ENCODE measurements at places on chromosomes 16 and 17. TPM values are rescaled to one million over a fixed set of nuclear protein-coding genes. Genes with fewer than 3 reads are reported as not detected.

The NT5C3B gene
- polyA plus RNA-seq: 44.0 TPM

The GCGR gene
- polyA plus RNA-seq: not detected

The TIGD7 gene
- 11.6 TPM for polyA plus RNA-seq

The CPNE2 gene
- polyA plus RNA-seq: 24.5 TPM

DNA sequence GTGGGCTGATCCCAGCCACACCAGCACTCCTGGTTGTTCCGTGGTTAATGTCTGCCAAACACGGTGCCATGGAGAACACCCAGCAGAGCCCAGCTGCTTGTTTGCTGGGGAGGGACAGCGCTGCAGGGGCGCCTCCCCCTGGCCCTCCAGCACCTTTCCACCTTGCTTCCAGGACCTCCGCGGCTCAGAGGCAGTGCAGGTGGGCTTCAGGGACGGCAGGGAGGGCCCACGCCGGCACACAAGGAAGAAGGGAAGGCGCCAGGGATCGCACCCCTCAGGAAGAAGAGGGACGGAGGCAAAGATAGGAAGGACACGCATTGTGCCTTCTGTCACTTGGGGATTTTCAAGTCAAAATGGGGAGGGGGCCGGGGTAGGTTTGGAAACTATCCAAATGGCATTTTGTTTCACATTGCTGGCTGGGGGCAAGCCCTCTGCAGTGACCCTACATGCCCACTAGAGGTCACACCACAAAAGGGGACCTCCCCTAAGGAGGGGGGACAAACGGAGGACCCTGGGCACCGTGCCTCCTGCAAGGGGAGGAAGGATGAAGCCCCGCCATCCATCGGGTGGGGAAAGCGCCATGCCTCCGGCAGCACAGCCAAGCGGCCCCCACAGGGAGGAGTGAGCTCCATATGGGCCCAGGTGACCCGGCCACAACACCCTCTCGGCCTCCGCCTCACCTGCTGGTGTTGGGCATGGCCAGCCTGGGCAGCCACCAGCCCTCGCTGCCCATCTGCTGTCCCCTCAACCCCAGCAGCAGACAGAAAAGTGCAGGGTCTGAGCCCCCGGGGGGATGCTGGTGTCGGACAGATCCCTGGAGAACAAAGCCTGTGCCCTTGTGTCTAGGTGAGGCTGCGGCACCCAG is 7.5 kb upstream of the C16orf95 start:
- no peak for DNase-seq

GRCh38 chr17:38800237-38800760 is 943 bp upstream of the PIP4K2B start:
- no peak for DNase-seq

- DNase-seq: no peak
Observed at GRCh38 chr16:68324780-68325357, 14.1 kb downstream of the PRMT7 start.

GRCh38 chr16:24088767-24089166 is 167.4 kb upstream of the CACNG3 start:
- DNase-seq: no peak

DNA sequence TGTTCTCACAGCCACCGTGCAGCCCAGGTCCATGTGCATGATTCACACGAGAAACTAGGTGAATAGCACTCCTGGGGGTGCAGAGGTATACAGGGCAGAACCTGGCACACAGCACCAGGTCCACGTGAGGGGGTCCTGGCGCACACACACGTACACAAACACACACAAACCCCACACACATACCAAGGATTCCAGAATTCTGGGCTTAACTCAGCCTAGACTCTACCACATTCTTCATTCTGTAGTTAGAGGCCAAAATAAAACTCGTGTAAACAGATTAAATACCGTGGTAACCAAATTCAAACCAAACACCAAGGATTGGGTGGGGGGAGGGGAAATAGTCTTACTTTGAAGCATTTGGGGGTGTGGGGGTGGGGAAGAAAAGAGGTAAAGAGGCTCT is 58.5 kb downstream of the XYLT1 start:
- DNase-seq: peak; percentile 61

GRCh38 chr16:89574681-89575246 is 794 bp upstream of the CPNE7 start:
- peak; percentile 58 for DNase-seq

- no peak for DNase-seq
Observed at GRCh38 chr16:74575807-74576643, 30.9 kb downstream of the GLG1 start.

DNA sequence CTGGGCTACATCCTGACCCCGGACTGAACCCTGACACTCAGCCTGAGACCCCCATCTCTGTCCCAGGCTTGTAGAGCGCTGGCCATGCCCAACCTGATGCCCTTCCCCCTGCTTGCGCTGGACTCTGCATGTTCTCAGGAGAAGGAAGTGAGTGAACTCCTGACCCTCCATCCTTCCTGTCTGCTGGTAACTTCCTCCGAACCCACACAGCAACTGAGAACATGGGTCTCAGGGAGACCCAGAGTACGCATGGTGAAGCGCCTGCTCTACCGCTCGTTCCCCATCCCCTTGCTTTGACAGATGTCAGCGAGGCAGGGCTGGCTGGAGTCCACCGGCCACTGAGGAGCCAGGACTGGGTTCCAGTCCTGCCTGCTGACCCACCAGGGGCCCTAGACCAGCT is 6.1 kb downstream of the CAMKK1 start:
- DNase-seq: no peak

GRCh38 chr17:3594051-3594800 is 15.0 kb downstream of the TRPV1 start:
- peak; percentile 60 for DNase-seq

DNA sequence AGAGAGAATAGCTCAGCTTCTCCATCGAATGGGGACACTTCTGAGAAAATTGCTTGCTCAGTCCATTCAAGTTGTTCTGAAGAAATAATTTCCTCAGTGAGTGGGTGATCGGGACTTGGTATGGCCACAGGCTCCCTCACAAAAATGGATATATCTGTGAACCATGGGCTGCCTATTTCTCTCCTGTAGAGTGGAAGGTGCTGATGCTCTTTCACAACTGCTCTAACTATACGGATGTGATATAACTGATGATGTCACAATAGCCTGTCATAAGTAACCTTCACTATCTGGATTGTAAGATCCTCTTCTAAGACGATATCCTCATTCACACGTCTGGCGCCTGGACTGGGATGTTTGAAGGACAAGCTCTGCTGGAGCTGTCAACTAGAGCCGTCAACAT is 4.7 kb upstream of the CCL18 start:
- no peak for DNase-seq

DNA sequence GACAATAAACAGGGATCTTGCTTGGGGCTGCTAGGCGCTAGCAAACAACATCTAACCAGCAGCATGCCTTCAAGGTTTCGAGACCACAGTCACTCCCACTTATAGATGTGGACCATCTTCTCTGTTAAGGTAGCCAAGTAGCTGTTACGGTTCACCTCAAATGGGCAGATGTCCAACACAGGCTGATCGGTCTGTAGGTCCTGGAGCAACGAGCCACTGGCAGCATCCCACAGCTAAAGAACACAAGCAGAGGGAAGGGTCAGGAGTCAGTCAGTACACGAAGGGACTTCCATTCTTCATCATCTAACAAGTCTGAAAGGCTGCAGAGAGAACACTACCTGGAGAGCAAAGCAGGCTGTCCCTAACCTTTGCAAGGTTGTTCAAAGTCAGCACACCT is 16.9 kb upstream of the GLG1 start:
- DNase-seq: no peak

- DNase-seq: no peak
Observed at GRCh38 chr17:8881606-8882005, 14.1 kb upstream of the PIK3R6 start.

DNA sequence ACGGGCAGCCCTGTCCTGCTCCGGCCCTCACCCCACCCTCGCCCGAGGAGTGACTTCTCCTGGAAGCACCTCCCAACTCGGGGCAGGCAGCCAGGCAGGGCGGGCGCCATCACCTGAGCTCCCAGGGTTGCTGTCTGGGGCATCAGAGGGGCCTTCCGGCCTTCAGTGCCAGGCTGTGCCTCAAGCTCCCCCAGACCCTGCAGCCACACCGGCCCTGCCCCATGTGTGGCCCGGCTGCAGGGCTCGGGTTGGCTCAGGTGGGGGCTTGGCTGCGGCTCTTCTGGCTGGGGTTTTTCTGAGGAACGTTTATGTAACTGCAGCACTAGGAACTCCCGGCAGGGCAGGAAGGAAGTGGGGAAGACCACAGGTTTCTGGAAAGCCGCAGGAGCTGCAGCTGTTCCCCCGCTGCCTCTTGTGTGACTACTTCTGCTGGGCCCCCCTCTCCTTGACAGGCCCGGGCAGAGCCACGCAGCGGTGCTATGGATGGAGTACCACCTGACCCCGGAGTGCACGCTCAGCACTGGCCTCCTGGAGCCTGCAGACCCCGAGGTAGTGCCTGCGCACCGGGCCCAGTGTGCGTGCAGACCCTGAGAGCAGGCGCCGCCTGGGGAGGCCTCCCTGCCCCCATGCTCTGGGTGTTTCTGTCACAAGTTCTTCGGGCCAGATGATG is 45.6 kb downstream of the PRMT7 start:
- DNase-seq: no peak

DNA sequence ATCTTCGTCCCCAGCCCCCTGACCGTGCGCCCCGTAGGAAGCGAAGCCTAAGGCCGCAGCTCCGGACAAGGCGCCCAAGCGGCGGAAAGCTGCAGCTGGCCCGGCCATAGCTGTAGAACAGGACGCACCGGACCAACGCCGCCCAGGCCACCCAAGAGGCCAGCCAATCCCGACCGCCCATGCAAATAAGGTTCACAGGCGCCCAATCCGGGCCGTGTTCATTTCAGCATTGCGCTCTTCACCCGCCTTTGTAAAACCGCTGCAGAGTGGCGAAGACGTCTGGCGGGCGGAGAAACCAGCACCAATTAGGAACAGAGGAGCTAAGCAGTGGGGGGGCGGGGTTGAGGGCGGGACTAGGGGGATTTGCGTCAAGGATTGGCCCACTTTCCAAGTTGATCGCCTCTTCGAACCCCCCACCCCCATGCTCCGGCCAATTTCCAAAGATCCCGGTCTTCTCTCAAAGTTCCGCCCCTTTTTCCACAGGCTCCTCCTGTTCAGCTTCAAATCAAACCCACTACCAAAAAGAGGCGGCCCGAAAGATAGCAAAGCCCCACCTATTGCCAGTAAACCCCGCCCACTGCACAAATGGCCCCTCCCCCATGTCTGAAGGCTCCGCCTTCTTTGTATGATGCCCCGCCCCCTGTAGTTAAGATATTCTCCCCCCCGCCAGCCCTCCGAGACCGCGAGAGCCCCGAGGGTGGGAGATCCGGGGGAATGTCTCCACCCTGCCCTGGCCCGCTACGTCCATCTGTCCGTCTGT is at the start of gene TMEM256:
TSS of gene TMEM256 (minus strand) at position 121 of the 760 bp plus-strand sequence. CDS start at position 108, 13 bp downstream.
- DNase-seq: peak; percentile 100

DNA sequence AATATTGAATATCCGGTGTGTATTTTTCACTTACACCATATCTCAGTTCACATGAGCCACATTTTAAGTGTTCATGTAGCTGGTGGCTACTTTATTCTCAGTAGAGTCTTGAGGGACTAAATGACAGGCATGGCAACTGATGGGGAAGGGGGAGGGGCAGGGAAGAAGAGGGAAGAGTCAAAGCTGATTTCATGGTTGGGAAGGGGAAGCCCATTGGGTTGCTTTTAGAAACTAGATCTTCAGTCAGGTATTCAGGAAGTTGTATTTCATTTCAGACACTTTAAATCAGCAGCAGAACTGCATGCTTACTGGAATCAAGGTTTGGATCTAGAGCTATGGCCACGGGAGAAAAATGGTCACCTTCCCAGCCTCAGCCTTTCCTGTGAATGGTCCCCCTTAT is 2.9 kb upstream of the WIPI1 start:
- no peak for DNase-seq

DNA sequence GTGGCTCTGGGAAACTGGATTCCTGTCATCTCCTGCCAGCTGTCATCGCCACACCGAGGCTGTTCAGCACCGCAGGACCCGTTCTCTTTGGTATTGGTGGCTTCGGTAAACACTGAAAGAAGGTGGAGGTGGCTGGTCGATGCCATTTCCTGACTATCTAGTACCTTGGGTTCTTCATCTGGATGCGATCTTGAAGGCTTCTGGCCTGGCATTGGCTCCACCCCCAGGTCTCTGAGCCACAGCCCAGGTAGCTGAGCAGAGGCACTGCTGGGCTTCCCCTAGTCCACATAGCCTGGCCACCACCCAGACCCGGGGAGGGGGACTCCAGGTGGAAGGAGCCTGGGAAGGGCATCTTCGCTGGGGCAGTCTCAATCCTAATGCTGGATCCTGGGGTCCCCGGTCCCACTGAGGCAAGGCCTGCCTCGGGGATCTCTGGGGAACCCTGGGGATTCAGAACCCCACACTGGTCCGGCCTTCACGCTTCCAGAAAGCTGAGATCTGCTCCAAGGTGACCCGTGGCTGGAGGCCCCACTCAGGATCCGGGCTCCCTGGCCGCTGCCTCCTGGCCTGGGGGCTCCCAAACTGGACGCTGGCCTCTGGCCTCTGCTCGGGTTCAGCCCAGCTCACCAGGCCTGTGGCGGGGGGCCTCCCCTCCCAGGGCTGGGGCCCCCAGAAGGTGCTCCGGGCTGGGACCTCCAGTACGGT is 1.8 kb downstream of the C16orf54 start:
- DNase-seq: no peak

- DNase-seq: no peak
Observed at GRCh38 chr17:36884495-36885152, 52.7 kb upstream of the LHX1 start.

DNA sequence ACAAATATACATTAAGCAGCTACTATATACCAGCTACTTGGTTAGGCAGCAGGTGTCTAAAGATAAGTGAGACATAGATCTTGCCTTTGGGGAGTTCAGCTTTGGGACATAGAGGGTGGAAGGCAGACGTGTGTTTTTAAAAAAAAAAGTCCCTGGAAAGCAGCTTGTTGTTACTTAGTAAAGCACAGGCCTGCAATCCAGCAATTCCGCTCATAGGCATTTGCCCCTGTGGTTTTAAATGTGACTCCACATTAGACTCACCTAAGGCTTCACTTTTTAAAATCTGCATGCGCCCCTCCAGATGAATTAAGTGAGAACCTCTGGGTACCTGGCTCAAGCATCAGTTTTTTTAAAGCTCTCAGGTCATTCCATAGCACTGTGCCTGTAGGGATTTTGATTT is 7.2 kb upstream of the MLYCD start:
- no peak for DNase-seq

GRCh38 chr17:48725288-48726064 is 2.5 kb downstream of the PRAC2 start:
- no peak for DNase-seq

DNA sequence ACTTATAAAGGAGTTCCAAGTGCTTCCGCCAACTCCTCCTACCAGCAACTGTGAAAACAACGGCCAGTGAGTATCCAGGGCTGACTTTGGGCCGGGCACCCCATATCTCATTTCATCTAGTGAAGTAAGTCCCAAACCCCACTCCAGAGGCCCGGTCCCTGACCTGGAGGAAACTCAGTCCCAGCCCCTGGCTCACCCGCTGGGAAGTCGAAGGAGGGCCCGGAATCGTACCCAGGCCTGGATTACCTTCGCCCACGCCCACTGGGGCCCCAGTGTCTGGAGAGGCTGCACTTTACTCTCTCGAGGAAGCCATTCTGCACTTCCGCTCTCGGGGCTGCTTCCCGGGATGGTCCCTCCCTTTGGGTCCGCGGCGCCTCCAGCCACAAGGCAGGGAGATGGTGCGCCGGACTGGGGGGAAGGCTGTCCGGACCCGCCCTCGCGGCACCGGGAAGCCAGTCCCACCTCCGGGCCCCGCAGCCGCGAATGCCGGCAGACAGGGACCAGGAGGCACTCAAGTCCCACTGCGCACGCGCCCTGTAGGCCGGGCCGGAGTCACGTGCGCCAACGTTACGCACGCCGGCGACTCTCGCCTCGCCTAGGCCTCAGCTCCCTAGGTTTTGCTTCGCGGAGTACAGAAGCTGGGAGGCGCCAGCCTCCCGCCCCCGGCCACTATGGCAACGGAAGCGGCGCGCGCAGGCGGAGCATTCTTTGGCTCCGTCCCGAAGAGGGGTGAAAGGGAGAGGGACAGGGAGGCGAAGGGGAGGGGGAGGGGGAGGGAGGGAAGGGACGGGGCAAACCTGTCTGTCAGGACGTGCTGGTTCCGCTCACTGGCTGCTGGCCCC is at the start of gene CMTR2:
TSS of gene CMTR2 (minus strand) at position 513 of the 842 bp plus-strand sequence. CDS start 3,482 bp downstream, outside the sequence.
- peak; percentile 97 for DNase-seq
